ENCODE measurements at places on chromosomes 3 and 15. TPM values are rescaled to one million over a fixed set of nuclear protein-coding genes. Genes with fewer than 3 reads are reported as not detected.

DNA sequence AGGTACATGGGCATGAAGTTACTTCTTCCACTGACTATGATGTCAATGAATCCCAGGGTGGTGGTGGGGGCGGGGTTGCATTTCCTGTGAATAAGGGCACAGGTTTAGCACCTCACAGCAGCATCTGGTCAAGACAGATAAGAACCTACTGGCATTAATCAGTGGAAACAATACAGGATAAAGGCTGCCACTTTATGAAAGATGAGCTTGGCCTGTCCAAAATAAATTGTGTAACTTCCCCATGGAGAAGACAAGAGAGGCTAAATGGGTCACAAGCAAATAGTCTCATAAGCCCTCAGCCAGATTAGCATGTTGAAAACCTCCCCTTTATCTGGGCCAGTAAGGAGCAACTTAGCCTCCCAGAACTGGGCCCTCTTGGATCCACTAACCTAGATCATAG lies 27.4 kb upstream of the PLSCR2 start:
- no peak for DNase-seq

DNA sequence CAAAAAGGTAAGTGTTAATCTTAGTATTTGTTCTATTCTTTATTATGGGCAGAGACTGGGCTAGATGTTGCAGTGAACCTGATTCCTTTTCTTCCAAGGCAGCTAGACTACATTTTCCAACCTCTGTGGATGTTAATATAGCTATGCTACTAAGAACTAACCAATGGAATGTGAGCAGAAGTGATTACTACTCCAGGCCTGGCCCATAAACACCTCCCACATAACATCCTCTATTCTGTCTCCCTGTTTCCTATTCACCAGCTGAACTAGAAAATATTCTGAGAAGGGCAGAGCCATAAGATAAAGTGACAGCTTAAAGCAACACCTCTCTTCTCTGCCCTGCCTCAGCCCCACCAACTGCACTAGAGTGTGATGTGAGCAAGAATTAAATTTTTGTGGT lies 29.4 kb downstream of the CD200R1L start:
- DNase-seq, result no peak

DNA sequence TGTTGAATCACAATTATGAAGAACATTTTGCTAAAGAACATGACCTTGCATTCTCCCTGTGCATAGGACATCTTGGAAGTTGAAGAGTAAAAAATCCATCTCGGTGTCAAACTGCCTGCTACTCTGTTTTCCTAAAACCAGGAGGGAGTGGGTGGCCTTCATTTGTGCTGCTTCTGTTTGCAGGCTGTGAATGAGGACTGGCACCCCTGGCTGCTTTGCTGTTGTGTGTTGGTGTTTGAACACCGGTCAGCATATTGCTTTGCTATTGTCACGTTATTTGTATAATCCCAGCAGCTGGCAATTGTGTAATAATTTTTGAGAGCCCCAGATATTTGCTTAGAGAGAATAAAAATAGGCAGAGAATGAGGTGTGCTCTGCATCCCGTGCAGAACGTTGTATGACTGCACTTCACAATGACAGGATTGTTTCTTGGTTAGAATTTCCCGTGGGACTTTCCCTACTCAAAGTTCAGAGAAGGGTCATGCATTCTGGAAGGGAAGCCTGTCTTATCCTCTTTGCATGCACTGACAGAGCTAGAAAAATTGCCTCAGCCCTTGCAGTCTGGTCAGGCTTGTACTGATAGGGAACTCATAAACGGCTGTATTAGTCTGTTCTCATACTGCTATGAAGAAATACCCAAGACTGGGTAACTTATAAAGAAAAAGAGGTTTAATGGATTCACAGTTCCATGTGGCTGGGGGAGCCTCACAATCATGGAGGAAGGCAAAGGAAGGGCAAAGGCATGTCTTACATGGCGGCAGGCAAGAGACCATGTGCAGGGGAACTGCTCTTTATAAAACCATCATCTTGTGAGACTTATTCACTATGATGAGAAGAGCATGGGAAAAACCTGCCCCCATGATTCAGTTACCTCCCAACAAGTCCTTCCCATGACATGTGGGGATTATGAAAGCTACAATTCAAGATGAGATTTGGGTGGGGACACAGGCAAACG lies 16.3 kb downstream of the SV2B start:
- DNase-seq, result no peak

DNA sequence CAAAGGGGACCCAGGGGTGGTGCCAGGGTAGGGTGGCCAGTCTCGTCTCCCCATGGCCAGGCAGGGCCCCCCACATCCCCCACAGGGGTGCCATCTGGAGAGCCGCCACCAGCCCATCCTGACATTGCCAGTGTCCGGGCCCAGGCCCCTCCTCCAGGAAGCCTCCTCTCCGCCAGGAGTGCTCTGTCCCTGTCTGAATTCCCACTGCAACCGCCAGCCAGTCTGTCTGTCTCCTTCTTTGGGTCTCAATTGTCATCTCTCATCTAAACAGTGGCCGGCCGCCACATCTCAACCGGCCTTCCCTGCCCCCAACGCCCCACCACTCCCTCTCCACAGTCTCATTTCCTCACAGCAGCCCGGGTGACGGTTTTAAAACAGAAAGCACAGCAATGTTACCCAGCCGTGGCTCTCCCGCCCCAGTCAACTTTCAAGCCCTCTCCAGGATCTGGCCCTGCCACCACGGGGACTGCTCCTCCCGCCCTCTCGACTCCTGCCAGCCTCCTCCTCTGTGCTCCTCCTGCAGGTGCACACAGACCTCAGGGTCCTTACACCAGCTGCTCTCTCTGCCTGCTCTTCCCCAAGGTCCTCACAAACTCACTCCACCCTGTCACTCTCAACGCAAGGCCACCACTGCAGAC lies 57.0 kb downstream of the IQSEC1 start:
- DNase-seq, result no peak

GRCh38 chr3:115658337-115659181 lies 35.2 kb downstream of the GAP43 start:
- peak; percentile 91 for DNase-seq

DNA sequence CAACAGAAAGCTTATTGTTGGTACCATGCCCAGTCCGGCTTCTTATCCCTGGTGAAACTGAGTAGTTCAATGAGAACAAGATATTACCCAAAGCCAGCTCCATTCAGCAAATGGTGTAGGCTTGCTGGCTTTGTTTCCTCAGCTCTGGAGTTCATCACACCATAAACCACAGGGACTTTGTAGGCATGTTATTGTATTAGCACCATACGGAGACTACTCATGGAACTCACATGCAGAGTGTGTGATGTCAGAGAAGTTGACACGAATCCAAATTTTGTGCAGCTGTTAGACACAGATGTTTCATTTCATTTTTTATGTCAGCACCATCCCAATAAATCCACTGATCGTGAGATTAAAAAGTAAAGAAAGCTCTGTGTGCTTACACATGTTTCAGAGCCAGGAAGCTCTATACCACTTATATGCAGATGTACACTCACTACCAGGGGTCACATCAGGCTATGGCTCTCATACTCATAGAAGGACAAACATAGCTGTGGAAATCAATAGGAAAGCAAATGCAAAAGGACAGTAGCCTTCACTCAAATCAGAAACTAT lies 63.4 kb upstream of the LEKR1 start:
- DNase-seq, result no peak

DNA sequence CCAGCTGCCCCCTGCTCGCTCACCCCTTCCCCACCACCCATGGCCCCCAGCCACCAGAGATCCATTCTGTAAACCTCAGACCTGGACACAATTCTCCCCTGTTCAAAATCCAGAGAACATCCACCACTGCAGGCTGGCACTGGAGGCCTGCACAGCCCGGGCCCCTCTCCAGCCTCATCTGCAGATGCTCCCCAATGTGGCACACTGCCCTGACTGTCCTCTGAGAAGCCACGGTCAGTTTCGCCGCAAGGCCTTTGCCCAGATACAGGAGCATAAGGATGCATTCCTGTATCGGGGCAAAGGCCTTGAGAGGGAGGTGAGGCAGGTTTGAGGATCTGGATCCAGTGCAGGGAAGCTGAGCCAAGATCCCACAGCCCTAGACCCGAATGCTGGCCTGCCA lies 175.4 kb upstream of the LINGO1 start:
- no peak for DNase-seq

DNA sequence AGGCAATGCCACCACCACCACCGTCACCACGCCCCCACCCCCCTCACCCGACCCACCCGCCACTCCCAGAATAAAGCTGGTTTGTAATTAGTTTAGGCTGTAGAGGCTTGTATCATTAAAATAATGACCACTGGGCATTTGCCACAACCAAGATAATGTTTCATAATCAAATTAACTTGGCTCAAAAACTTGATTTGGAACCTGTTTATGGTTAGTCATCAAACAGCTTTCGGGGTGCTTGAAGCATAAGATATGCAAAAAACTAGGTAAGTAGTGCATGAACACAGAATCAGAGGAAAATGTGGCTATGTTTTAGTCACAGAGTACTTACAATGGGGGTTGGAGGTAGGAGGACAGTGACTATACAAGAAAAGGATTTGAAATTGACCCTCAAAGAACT lies 115.1 kb downstream of the FHIT start:
- DNase-seq, result no peak

- DNase-seq, result no peak
These were observed 212.7 kb upstream of the P2RY1 start for GRCh38 chr3:152621967-152622810.

DNA sequence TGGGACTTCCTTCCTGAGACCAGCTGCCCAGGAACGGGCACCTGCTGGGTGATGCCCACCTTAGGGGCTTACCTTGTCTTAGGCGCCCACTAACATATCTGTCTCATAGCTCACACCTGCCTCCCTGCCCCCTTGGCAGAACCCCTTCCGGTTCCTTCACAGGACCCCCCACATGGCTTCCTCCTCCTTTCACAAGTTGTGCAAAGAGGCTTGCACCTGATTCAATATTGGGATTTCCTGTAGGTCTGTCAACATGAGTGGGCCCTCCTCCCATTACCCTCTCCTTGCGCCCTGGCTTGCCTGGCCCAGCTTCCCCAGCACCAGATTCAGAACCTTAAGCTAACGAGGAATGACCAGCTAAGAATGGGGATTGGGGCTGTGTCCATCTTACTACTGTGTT lies 633 bp downstream of the THPO start:
- DNase-seq, result no peak

- no peak for DNase-seq
These were observed 190.8 kb downstream of the ADAMTSL3 start for GRCh38 chr15:83844742-83845141.

DNA sequence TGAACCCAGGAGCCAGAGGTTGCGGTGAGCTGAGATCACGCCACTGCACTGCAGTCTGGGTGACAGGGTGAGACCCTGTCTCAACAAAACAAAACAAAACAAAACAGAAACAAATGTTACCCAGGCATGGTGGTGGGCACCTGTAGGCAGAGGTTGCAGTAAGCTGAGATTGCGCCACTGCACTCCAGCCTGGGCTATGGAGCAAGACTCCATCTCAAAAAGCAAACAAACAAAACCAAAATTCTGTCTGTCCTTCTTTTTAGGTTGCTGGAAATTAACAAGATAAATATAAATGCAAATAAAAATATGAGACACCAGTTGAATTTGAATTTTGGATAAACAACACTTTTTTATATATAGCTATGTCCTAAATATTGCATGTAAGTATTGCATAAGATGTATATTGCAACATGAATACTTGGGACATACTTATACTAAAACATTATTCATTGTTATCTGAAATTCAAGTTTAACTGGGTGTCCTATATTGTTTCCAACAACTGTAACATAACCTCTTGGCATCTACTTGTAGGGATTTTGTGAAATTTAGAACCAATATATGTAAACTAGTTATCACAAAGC lies 4.7 kb upstream of the CEP97 start:
- no peak for DNase-seq

DNA sequence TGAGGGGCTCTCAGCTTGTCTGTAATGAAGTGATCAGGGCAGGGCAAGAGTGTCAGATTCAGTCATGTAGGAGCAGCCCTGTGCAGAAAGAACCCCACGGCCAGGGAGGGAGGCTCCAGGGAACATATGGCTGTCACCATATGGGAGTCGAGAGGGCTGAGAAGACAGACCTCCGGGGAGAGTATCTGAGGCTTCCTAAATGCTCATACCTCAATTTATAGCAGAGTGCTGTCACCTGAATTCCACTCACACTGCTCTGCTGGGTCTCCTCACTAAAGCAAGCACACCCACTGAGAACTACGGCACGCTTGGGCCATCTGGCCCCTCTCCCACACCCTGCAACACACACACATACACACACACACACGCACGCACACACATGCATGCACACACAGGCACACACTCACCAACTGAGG lies 92.3 kb upstream of the TJP1 start:
- DNase-seq, result no peak

GRCh38 chr3:124034016-124034843 lies 42.3 kb upstream of the ROPN1 start:
- DNase-seq, result no peak

GRCh38 chr3:143352850-143353550 lies 233.4 kb downstream of the CHST2 start:
- DNase-seq, result no peak

DNA sequence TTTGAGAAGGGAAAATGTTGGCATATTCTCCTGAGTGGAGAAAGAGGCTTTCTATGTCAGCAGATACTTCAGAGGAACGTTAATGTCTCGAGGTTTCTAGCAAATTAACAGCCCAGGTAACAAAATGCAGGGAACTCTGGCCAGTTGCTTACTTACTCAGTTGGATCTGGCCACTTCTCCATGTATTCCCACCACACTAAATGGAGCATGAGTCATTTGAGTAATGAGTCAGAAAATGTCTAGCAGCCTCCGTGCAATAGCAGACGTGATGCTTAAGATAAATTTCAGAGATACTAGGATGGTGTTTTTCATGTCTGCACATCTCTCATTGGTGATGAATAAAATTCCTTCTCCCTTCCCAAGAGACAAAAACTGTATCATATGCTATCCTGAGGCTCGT lies 671.5 kb downstream of the FHIT start:
- no peak for DNase-seq

Gene LRTM1
- total RNA-seq, result not detected

Gene RASL12
- total RNA-seq, result 187 TPM

Gene KLHL40
- not detected for total RNA-seq

Gene STARD9
- 62.7 TPM for total RNA-seq

Gene TGM4
- not detected for total RNA-seq

Gene GRM7
- 4.8 TPM for total RNA-seq

Gene MITF
- 27.4 TPM for total RNA-seq

All from ascending aorta (tissue), 2 donors.